MM.1S (cell line): ENCODE measurements at places on chromosomes 12 and 14.

- no peak for DNase-seq
Observed at GRCh38 chr12:78324234-78324633, 493.5 kb downstream of the NAV3 start.

DNA sequence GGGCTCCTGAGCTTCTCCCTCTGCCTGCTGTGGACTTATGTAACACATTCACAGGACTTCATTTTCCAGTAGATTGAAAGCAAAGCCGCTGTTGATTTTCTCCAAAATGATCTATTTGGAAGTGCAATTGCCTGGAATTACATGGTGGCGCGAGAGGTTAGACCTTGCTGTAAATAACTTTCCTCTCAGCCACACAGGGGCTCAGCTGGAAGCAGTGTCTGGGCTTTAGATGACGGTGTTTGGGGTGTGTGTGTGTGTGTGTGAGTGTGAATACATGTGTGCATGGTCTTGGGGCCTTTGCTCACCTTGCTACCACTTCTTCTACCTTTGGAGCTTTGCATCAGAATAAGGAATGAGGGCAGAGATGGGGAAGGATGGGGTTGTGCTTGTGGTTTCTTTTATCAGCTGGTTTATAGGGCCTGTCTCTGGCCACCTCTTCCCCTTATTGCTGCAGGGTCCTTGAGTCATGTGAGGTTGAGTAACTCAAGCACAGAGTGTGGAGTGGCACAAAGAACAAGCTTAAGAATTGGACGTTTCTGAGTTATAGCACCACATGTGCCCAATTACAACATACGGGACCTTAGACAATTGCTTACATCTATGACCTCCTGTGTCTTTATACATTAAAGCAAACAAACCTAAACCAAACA is 280.6 kb downstream of the NRXN3 start:
- DNase-seq, result no peak

- DNase-seq, result no peak
Observed at GRCh38 chr12:88431246-88431645, 149.0 kb downstream of the KITLG start.

DNA sequence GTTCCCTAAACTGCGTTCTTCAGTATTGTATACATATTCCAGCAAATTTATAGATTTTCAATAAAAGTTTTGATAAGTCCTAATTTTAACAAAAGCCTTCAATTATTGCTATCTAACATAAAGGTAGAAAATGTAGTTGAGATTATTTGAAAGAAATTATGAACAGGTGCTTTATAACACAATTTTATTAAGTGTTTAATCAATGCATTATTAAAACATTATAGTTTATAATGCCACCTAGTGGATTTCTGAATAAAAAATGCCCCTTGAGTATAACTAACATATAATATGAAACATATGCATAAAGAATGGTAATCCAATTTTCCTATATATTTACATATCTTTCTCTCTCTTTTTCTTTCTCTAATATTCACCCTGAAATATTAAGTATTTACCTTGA is 515.3 kb downstream of the SLC6A15 start:
- peak; percentile 15 for DNase-seq

- no peak for DNase-seq
Observed at GRCh38 chr14:91065266-91065665, 4.8 kb upstream of the RPS6KA5 start.

GRCh38 chr12:101866615-101867373 is 10.6 kb upstream of the DRAM1 start:
- no peak for DNase-seq

DNA sequence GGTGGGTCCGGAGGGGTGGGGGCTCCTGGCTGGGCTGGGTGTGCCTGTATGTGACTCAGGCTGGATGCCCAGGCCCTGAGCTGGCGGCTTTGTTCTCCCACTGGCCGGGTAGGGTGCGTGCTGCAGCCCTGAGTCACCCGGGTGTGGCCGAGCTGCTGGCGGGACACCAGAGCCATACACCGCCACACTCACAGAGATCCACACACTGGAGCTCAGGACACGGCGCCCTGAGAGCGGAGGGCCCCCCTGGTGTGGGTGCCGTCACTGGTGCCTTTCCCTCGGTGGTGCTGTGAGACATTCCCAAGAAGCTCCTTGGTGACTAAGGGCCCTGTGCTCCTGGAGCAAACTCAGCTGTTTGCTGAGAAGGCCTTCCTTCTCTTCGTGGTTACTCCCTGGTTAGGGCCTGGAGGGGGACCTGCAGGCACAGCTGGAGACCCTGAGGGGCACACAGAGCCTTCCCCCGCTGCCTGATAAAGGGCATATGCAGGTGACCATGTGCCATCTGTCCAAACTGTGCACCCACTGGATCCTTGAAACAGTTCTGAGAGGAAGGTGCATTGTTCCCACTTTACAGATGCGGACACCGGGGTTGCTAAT is 44.3 kb downstream of the KRT80 start:
- DNase-seq, result no peak

GRCh38 chr14:33463731-33464130 is 487.1 kb downstream of the EGLN3 start:
- DNase-seq, result no peak

DNA sequence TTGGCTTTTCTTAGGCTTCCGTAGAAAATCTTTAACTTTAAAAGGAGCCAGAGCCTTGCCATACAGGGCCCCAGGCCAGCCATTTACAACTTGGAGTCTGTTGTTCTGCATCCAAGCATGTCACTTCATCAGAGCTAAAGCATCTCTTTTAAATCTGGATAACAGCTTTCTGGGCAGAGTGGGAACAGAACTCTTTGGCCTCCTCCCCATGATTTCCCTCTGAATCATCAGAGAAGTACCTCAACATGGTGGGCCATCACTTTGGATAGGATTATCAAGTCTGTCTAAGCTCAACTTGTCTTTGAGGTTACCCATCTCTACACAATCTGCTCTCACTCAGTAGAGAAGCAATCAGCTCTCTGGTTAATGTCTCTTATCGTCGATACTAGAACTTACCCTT is 170.9 kb downstream of the SLC6A15 start:
- DNase-seq, result no peak

- no peak for DNase-seq
Observed at GRCh38 chr12:2247596-2247995, 194.8 kb downstream of the CACNA1C start.

GRCh38 chr12:42277396-42278127 is 39.5 kb upstream of the YAF2 start:
- DNase-seq, result no peak

DNA sequence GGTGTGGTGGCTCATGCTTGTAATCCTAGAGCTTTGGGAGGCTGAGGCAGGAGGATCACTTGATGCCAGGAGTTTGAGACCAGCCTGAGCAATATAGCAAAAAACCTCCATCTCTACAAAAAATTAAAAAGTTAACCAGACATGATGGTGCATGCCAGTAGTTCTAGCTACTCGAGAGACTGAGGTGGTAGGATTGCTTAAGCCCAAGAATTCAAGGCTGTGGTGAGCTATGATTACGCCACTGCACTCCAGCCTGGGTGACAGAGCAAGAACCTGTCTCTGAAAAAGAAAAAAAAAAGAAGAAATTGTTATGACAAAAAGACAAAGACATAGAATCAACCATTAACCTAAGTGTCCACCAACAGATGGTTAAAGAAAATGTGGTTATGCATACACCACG is 2.1 kb upstream of the ATP23 start:
- no peak for DNase-seq

GRCh38 chr12:34390846-34391700 is 368.8 kb downstream of the ALG10 start:
- no peak for DNase-seq

- no peak for DNase-seq
Observed at GRCh38 chr14:97723351-97723750, 926.2 kb downstream of the VRK1 start.

GRCh38 chr12:27657296-27657695 is 39.0 kb upstream of the REP15 start:
- DNase-seq, result no peak

GRCh38 chr14:101634850-101635748 is 73.8 kb downstream of the DIO3 start:
- no peak for DNase-seq

GRCh38 chr14:99860219-99860618 is 67.0 kb downstream of the EML1 start:
- no peak for DNase-seq

DNA sequence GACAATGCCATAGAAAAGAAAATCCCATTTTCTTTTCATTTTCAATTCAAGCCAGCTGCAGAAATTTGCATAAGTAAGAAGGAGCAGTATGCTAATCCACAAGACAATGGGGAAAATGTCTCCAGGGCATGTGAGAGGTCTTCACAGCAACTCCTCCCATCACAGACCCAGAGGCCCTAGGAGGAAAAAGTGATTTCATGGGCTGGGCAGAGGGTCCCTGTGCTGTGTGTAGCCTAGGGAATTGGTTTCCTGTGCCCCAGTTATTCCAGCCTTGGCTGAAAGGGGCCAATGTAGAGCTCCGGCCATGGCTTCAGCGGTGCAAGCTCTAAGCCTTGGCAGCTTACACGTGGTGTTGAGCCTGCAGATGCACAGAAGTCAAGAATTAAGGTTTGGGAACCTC is 211.4 kb downstream of the CCDC59 start:
- no peak for DNase-seq

DNA sequence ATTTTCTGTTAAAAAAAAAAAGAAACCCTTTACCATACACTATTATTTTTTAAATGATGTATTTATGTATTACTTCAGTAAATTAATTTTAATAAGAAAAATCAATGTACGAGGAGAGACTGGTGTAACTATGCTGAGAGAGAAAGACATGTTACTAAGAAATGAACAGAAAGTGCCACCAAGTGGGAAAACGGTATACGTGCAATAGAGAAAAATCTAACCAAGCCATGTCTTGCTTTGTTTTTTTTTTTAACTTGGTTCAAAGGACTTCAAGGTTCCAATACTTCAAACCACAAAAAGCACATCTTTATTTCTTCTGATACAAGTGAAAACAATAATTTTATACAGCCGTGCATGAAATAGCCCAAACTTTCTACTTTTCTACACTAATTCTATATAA is 22.9 kb downstream of the NDUFA12 start:
- DNase-seq, result no peak

DNA sequence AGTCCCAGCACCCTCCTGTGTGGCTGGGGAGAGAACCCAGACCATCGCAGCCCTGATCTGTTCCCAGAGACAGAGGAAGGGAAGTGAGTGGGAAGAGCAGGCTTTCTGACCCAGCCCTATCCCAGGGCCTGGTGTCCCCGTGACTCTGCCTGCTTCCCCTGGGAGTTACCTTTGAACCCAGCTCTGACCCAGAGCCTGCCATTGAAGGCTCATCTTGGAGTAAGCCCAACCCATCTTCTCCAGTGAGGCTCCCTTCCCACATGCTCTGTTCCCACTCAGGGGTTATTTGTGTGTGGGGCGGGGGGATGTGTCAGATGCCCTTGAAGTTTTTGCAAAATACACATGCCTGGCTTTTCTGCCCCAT is 6.0 kb downstream of the TMEM63C start:
- DNase-seq, result no peak

- DNase-seq, result no peak
Observed at GRCh38 chr14:61090432-61091216, 109.6 kb downstream of the SLC38A6 start.

DNA sequence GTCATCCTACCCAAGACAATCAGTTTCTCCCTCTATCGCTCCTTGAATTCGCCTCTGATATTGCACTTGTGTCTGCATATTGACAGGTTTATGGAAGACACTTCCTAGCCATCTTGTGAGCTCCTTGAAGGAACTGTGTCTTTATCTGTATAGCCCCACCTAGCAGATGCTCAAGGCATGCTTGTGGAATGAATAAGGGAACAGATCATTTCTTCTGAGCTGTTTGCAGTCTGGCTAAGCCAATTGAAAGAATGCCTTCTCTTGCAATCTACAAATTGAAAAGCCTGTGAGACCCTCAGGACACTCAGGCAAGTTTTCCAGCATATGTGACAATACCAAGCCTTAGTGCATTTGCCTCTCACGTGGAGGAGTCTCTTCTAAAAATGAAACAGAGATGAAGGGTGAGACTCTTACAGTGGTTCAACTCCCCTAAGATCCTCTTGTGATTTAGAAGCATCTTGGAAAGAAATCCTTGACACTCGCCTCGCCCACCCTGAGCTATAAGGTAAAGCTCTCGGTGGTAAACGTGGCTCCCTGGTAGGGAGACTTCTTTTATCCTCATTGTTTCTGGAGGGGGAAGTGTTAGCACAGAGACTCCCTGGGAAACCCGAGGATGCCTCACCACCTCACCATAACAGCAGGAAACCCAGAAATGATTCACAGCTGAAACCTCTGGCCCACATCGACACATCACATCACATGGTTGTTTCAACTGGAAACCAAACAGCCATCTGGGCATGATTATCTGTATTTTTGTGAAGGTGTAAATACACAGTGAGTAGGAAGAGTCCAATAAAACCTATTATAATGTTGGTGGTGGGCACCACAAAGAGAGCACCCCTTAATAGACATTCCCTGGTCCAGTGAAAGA is 112.3 kb upstream of the BCL2L14 start:
- no peak for DNase-seq

- no peak for DNase-seq
Observed at GRCh38 chr12:54420766-54421144, 1.7 kb upstream of the ITGA5 start.

DNA sequence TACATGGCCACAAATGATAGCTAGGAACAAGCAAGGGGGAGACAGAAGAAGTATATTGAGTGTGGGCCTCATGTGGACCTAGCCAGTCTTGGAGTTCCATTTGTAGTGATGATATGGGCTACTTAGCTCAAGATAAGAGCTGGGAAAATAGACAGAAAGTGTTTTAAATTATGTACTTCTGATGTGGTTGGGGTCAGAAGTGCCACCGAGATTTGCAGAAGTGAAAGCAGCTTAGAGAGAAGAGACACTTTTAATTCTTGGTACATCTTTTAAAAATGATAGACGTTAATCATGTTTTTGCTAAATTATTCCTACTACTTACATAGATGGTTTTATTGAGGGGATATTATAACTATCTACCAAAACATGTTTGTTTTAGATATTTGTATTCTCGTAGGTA is 198.3 kb upstream of the PDZRN4 start:
- no peak for DNase-seq

GRCh38 chr12:88057994-88058718 is 29.0 kb upstream of the C12orf50 start:
- no peak for DNase-seq

- DNase-seq, result no peak
Observed at GRCh38 chr12:81249976-81250375, 172.1 kb downstream of the ACSS3 start.
